ENCODE measurements at places on chromosomes 1 and 21.

DNA sequence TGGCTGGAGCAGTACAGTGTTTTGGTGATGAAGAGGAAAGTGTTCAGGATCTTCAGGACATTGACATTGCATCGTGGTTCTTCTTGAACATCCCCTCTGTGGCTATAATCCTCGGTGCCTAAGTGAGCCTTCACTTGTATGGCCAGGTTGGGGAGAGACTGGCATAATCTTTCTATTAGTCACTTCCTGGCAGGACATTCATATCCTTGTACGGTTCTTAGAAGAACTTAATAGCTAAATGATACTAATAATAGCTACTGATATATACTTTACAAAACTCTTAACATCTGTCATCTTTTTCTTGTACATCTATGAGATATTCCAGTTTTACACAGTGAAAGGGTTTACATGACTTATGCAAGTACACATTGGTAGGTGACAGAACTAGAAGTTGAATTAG, 35.8 kb downstream of the CELF3 start:
- DNase-seq, result no peak

GRCh38 chr1:150566589-150567340, 12.6 kb downstream of the MCL1 start:
- no peak for DNase-seq

DNA sequence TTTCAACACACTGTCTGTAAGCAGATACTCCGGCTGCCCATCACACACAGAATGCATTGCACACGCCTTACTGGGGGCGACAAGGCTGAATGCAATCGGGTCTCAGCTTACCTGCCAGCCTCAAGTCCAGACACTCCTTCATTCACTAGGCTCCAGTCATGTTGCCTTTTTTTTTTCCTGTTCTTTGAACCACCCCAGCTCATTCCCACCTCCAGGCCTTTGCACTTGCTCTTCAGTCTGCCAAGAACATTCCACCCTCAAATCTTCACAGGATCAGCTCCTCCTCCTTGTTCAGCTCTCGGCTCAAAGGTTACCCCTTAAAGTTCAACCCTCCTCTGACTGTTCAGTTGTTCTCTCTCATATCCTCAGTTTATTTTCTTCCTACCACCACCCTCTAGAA, 181.9 kb upstream of the ESRRG start:
- no peak for DNase-seq

DNA sequence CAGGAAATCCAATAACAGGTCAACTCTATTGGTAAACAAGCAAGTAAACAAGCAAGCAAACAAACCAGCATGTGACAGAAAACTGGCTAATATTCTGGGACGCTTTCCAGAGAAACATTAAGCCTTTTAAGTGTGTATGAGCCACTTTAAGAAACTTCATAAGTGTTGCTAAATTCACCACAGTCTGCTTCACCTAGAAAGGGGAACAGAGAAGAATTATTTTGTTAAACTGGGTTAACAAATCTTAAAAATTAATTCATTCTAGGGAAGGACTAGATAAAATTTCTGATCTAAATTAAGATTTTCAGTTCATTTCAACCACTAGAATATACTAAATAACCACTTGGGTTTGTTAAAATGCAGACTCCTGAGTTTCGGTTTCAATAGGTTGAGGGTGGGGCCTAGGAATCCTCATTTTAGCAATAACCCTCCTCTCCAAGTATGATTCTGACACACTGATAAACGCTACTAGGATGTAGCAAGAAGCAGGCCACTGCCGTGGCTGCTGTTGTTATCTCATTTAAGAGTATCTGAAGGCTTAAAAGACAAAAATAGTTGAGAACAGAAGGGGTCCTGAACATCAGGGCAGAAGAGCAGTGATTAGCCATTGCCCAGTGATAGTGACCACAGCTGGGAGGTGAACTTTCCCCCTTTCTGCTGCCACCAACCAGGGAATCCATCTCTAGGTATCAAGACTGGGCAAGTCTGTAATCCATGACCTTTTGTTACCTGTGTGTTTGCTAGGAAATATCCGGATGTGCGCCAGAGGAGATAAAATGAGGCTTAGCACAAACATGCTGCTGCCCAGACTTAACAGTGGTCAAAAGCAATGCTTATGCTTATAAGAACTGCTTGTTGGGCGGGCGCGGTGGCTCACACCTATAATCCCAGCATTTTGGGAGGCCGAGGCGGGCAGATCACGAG, 11.2 kb downstream of the CREG1 start:
- no peak for DNase-seq

DNA sequence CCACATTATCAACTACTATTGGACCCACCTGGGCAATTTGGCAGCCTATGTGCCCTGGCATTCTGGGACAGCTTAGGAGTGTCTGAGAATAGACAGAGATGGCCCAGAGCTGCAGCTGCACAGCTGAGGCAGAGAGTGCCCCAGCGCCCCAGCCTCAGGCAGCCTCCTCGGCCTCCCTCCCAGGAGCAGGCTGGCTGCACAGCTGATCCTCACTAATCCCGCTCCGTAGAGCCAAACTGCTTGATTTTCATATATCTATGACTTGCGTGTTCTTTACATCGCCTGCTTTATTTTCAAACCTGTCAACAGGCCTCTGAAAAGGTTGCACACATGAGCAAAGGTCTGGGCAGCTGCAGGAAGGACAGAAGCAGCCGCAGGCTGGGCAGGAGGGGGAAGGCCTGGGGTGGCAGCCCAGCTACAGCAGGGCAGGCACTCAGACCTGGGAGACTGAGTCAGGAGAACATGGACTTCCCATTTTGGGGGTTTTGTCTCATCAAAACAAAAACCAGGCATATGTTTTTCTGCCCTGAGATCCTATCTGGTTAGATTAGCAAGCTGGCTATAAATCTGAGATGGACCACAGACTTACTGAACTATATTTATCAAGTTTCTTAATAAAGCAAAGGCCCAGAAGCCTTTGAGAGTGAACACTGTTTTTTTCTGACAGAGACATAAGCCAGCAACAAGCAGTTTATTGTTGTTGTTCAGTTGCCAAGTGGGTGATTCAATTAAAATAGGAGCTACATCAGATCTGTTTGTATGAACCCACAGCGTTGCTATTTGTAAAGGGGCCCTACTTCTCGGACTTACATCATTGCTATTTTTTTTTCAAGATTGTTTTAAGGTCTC, 301.8 kb upstream of the DUSP10 start:
- DNase-seq, result no peak

GRCh38 chr1:230867903-230868735, at the start of gene C1orf198:
TSS of gene C1orf198 (minus strand) at chr1:230868521. CDS start at chr1:230868512, 9 bp downstream.
- no peak for DNase-seq

GRCh38 chr1:160834945-160835565, 27.6 kb downstream of the CD244 start:
- DNase-seq, result no peak

GRCh38 chr1:193884848-193885558, 698.6 kb upstream of the B3GALT2 start:
- no peak for DNase-seq

DNA sequence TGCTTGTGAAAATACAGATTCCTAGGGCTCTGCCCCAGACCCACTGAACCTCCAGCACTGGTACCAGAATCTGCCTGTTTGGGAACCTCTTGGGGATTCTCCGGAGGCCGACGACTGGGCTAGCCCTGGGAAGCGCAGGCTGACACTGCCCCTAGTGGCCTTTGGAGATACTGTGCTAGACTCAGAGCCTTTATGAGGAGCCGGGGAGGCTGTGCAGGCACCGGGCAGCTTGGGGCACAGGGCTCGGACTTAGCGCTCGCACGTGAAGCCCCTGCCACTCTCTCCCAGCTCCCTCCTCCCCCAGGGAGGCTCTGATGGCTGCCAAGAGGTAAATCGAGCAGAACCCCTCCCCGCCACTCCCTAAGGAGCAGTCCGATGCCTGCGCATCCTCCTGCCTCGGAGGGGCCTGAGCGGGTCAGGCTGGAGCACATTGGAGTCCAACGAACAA, 144.6 kb upstream of the TNR start:
- DNase-seq, result no peak

DNA sequence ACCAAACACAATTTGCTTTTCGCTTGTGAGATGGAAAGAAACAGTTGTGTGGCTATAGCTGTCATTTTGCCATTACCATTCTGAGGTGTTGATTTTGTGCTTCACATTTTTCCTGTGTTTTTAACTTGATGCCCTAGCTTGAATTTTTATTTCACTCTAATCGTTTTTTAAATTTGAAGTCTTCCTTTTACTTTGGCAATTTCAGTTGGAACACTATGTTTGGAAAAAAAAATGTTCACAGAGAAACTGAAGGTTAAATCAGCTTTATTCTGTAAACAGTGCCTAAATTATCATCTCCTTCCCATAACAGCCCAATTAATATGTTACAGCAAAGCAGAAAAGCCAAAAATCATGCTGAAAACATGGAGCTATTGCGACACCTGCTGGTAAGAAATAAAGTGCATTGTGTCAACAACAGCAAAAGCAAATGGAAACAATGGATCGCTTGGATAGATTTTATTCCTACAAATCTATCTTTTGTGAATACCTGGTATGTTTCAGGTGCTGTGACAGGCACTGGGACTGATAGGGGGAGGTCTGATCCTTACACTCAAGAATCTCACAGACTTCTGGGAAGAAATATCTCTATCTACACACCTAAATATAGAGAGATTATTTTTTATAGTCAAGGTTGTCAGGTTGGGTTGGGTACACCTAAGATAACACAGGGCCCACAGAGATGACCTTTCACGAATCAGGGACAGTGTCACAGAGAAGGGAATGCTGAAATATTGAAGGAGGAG, 16.2 kb upstream of the ERICH3 start:
- DNase-seq, result no peak

DNA sequence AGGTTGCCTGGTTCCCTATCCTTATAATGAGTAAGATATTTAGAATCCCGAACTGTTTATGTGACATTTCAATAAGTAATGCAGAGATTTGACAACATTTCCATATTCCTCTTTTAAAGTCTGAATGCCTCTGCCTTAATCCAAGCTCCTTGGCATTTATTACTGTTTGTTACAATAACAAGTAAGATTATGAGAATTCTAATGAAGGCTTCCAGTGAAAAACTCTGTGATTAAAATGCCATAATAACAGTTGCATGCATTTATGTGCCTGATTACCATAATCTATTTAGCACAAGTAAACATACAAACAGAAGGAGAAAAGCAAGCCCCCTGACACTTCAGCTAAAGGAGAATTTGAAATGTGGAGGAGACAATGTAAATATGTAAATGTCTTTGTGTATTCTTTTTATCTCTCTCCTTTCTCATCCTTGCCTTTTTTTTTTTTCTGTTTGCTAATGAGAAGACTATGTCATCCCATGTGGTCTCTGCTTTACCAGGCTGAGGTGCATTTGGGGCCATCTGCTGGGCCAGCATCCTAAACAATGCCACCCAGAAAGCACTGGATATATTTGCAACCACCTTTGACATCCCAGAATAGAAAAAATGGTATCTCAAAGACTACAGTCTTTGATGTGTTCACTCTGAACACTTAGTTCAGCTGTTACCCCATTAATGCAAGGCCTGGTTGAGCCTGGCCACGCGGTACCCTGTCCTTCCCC, 17.2 kb upstream of the OLIG2 start:
- DNase-seq, result no peak

DNA sequence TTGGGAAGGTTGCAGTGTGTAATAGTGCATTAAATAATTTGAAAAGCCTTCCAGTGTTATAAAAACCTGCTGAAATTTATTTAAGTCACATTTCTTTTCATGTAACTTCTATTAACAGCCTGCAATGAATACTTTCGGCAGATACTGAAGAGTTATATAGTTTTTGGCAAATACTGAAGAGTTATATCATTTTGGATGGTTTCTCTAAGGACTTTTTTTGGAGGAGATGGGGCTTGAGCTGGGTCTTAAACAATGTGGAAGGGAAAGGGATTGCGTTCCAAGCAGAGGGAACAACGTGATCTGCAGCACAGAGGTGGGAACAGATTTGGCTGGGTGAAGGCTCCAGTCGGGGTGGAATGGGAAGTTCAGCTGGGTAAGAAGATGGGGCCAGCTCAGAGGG, 39.8 kb downstream of the MTR start:
- DNase-seq, result no peak

GRCh38 chr1:16221499-16221898, 9.0 kb upstream of the ARHGEF19 start:
- no peak for DNase-seq

GRCh38 chr1:115946116-115946515, 30.2 kb upstream of the SLC22A15 start:
- no peak for DNase-seq

- no peak for DNase-seq
Observed at GRCh38 chr1:212699625-212700222, at the start of gene BATF3. TSS of gene BATF3 (minus strand) at chr1:212699840. CDS start at chr1:212699762, 78 bp downstream.
